ENCODE measurements at places on chromosomes 16 and 17. TPM values are rescaled to one million over a fixed set of nuclear protein-coding genes. Genes with fewer than 3 reads are reported as not detected.

- no peak for DNase-seq
- peaks cover 9% of the 10 kb centered on the region for H3K27me3 ChIP-seq
- no peaks in the 10 kb centered on the region for H3K36me3 ChIP-seq
- H3K27ac ChIP-seq: no peak overlapping the region
Measured at GRCh38 chr17:49552070-49552751, 23.5 kb upstream of the NXPH3 start.

- DNase-seq: no peak
- peaks cover 10% of the 10 kb centered on the region for H3K4me1 ChIP-seq
- H3K4me3 ChIP-seq: peak overlapping the region; percentile 84
- H3K36me3 ChIP-seq: no peaks in the 10 kb centered on the region
Measured at GRCh38 chr16:58502217-58502921, 2.4 kb downstream of the NDRG4 start.

GRCh38 chr16:53456625-53457024, 22.4 kb downstream of the RBL2 start:
- H3K27me3 ChIP-seq: no peaks in the 10 kb centered on the region
- no peaks in the 10 kb centered on the region for H3K4me1 ChIP-seq
- DNase-seq: no peak
- peaks cover 56% of the 10 kb centered on the region for H3K36me3 ChIP-seq
- H3K27ac ChIP-seq: no peak overlapping the region

WFDC1 gene
- 0.41 TPM for total RNA-seq

NEK8 gene
- 25.0 TPM for total RNA-seq

DNA sequence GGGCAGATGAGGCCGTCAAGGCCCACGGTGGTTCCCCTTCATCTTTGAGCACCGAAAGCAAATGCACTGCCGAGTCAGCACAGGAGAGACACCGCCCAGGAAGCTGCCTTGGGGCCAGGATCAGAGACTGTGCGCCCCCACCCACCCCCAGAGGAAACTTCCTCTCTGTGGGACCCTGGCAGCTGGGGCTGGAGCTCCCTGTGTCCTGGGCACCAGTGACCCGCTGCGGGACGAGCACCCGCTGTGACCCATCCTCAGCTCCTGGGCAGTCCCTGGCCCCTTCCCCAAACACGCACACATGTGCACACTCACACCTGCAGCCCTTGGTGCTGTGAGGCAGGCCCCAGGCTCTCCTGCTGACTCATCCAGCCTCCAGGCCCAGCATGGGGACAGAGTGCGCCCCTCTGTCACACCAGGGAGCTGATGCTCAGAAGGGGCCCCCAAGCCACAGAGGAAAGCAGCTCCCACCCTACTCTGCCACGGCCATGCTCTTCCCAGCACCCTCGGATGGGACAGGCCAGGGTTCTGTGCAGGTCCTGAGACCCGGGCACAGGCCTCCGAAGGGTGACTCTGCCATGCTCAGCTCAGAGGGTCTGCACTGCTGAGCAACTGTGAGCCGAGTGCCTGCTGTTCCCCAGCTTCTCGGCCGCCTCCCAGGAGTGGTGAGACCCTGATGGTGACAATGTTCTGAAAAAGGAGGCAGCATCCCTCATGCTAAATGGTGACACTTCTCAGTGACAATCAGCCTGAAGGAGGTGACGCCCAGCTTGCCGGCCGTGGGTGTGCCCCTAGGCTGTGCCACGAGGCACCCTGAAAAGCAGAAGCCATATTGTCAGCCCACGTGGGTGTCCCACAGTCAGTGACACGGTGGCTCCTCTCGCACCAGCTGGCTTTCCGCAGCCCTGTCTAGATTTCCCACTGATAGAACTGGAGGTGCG, 3.6 kb downstream of the PIEZO1 start:
- 0 out of 2 replicates have a peak, but pooled peaks cover 3% of the 10 kb centered on the region for H3K27me3 ChIP-seq
- peaks cover 15% of the 10 kb centered on the region for H3K4me1 ChIP-seq
- no peak for DNase-seq
- peak overlapping the region; percentile 82 for H3K27ac ChIP-seq
- no peak overlapping the region for H3K4me3 ChIP-seq

CETP gene
- total RNA-seq: not detected

LDHD gene
- total RNA-seq: 12.6 TPM

- peaks cover 9% of the 10 kb centered on the region for H3K36me3 ChIP-seq
- peaks cover 3% of the 10 kb centered on the region for H3K4me1 ChIP-seq
- H3K4me3 ChIP-seq: no peak overlapping the region
- H3K27ac ChIP-seq: no peak overlapping the region
- no peak for DNase-seq
Measured at GRCh38 chr17:56793531-56793930, 40.2 kb downstream of the C17orf67 start.

DNA sequence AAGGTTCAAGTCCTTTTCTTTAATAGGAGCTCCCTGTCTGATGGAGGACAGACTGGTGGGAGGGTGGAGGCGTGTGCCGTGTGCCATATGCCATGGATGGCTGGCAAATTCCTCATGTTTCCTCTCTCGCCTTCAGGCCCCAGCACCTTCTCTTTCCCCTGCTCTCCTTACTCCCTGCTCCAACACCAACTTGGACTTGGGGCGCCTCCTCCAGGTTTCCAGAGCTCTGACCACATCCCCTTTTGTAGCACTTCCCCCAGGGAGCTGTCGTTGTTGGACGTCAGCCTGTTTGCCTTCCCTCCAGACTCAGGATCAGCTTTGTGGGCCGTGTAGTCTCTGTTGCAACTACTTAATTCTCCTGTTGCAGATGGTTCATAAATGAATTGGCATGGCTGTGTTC, 30.7 kb downstream of the TMC7 start:
- peak; percentile 32 for DNase-seq
- no peak overlapping the region for H3K4me3 ChIP-seq
- H3K27ac ChIP-seq: peak overlapping the region; percentile 44
- peaks cover 12% of the 10 kb centered on the region for H3K36me3 ChIP-seq
- H3K27me3 ChIP-seq: no peaks in the 10 kb centered on the region

GRCh38 chr16:66263973-66264310, 102.5 kb upstream of the CDH5 start:
- H3K27me3 ChIP-seq: peaks cover 13% of the 10 kb centered on the region
- no peak overlapping the region for H3K27ac ChIP-seq
- no peak for DNase-seq
- peaks cover 14% of the 10 kb centered on the region for H3K4me1 ChIP-seq

CARD14 gene
- 0.83 TPM for total RNA-seq

GRCh38 chr17:28960256-28961061, 9.1 kb upstream of the PHF12 start:
- H3K27me3 ChIP-seq: no peaks in the 10 kb centered on the region
- H3K4me1 ChIP-seq: peaks cover 13% of the 10 kb centered on the region
- H3K36me3 ChIP-seq: no peaks in the 10 kb centered on the region

GRCh38 chr17:67506966-67507365, 129.9 kb downstream of the PITPNC1 start:
- peaks cover 64% of the 10 kb centered on the region for H3K4me1 ChIP-seq
- H3K36me3 ChIP-seq: peaks cover 16% of the 10 kb centered on the region
- H3K27me3 ChIP-seq: no peaks in the 10 kb centered on the region
- H3K4me3 ChIP-seq: no peak overlapping the region
- no peak for DNase-seq

DNA sequence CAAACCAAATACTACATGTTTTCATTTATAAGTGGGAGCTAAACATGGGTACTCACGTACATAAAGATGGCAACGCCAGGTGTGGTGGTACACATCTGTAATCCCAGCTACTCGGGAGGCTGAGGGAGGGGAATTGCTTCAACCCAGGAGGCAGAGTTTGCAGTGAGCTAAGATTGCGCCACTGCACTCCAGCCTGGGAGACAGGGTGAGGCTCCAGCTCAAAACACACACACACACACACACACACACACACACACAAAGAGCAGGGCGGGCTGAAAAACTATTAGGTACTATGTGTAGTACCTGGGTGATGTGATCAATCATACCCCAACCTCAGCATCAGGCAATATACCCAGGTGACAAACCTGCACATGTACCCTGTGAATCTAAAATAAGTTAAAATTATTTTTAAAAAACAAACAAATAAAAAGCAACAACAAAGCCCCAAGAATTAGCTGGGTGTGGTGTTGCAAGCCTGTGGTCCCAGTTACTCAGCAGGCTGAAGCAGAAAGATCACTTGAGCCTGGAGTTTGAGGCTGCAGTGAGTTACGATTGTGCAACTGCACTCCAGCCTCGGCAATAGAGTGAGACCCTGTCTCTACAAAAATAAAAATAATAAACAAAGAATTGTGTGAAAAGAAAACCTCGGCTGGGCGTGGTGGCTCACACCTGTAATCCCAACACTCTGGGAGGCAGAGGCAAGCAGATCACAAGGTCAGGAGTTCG, 11.9 kb upstream of the FAAP100 start:
- H3K4me3 ChIP-seq: no peak overlapping the region
- H3K27me3 ChIP-seq: no peaks in the 10 kb centered on the region
- no peak for DNase-seq

SLC52A1 gene
- 0.78 TPM for total RNA-seq

DNA sequence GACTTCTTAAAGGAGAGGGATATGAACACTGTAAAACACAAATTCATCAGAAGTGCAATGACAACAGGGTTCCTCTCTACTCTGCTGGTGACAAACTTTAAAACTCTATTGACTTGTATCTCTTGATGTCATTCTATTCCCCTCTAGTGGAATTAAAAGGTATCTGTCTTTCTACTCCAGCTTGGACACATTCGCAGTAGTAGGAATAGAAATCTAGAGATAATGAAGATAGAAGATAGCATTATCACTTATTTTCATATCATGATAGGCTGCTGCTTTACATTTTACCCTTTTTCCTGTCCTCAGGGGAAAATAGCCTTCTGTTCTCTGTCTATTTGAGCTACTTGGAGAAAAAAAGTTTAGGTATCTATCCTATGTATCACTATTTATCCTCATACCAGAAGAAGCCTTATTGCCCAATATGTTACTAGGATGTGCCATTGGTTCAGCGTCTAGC, 209.6 kb upstream of the CACNG5 start:
- peaks cover 17% of the 10 kb centered on the region for H3K4me1 ChIP-seq
- H3K27ac ChIP-seq: no peak overlapping the region
- H3K27me3 ChIP-seq: no peaks in the 10 kb centered on the region
- no peak overlapping the region for H3K4me3 ChIP-seq
- no peaks in the 10 kb centered on the region for H3K36me3 ChIP-seq

GPRC5C gene
- 20.6 TPM for total RNA-seq

GRCh38 chr17:43368740-43369506, 29.9 kb upstream of the ARL4D start:
- H3K27me3 ChIP-seq: no peaks in the 10 kb centered on the region
- peaks cover 34% of the 10 kb centered on the region for H3K4me1 ChIP-seq
- peak overlapping the region; percentile 74 for H3K4me3 ChIP-seq
- peak overlapping the region; percentile 100 for H3K27ac ChIP-seq
- peak; percentile 85 for DNase-seq

- H3K4me3 ChIP-seq: no peak overlapping the region
- H3K4me1 ChIP-seq: peaks cover 5% of the 10 kb centered on the region
- H3K27me3 ChIP-seq: peaks cover 7% of the 10 kb centered on the region
- no peak for DNase-seq
- no peaks in the 10 kb centered on the region for H3K36me3 ChIP-seq
- no peak overlapping the region for H3K27ac ChIP-seq
Measured at GRCh38 chr16:71600822-71601221, 23.9 kb upstream of the TAT start.

USH1G gene
- 2.6 TPM for total RNA-seq

DNA sequence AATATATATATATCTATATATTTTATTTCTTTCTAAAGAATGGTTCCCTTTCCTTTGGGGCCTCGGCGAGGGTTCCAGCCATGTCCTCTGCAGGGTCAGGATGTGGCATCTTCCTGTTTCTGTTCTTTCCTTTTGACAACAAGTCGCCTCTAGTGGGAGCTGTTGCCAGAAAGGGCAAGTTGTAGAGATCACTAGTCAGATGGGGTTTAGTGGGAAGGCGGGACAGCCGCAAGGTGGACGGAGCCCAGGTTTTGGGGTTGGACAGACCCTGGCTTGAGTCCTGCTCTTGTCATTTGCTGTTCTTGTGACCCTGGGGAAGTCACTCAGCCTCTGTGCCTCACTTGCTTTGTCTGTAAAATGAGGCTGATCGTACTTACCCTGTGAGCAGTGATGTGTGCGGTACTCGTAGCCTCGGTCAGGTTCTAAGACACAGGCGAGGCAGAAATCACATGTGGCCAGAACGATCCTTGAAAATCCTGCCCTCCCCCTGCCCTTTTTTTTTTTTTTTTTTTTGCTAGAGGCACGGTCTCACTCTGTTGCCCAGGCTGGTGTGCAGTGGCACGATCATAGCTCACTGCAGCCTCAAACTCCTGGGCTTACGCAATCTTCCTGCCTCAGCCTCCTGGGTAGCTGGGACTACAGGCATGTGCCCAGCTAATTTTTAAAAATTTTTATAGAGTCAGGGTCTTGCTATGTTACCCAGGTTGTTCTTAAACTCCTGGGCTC, 80.1 kb downstream of the ABCC6 start:
- H3K27ac ChIP-seq: peak overlapping the region; percentile 78
- H3K27me3 ChIP-seq: no peaks in the 10 kb centered on the region
- H3K36me3 ChIP-seq: peaks cover 48% of the 10 kb centered on the region
- no peak overlapping the region for H3K4me3 ChIP-seq
- peaks cover 4% of the 10 kb centered on the region for H3K4me1 ChIP-seq

- H3K36me3 ChIP-seq: no peaks in the 10 kb centered on the region
- no peak overlapping the region for H3K4me3 ChIP-seq
Measured at GRCh38 chr17:7137171-7137943, 22.7 kb upstream of the ASGR2 start.

ATP1B2 gene
- total RNA-seq: 35.9 TPM

GRCh38 chr16:58695368-58695767, 10.8 kb upstream of the SLC38A7 start:
- peaks cover 8% of the 10 kb centered on the region for H3K27me3 ChIP-seq
- H3K27ac ChIP-seq: no peak overlapping the region
- H3K4me1 ChIP-seq: no peaks in the 10 kb centered on the region
- no peak for DNase-seq
- H3K4me3 ChIP-seq: no peak overlapping the region

CCDC92B gene
- total RNA-seq: 14.6 TPM

GGA2 gene
- total RNA-seq: 122 TPM

- H3K36me3 ChIP-seq: peaks cover 12% of the 10 kb centered on the region
- DNase-seq: no peak
- no peak overlapping the region for H3K27ac ChIP-seq
- H3K27me3 ChIP-seq: no peaks in the 10 kb centered on the region
Measured at GRCh38 chr17:74999523-74999922, 12.1 kb downstream of the CDR2L start.

- no peak for DNase-seq
- H3K36me3 ChIP-seq: no peaks in the 10 kb centered on the region
- H3K4me3 ChIP-seq: no peak overlapping the region
- H3K27me3 ChIP-seq: no peaks in the 10 kb centered on the region
- H3K4me1 ChIP-seq: peaks cover 47% of the 10 kb centered on the region
Measured at GRCh38 chr16:68384288-68385161, 63.8 kb downstream of the SMPD3 start.

FASN gene
- 742 TPM for total RNA-seq

KRT16 gene
- not detected for total RNA-seq

Data from WTC11 (cell line).